Muscle of back (tissue), 13 donors: ENCODE measurements at places on chromosomes 11 and 22.

DNA sequence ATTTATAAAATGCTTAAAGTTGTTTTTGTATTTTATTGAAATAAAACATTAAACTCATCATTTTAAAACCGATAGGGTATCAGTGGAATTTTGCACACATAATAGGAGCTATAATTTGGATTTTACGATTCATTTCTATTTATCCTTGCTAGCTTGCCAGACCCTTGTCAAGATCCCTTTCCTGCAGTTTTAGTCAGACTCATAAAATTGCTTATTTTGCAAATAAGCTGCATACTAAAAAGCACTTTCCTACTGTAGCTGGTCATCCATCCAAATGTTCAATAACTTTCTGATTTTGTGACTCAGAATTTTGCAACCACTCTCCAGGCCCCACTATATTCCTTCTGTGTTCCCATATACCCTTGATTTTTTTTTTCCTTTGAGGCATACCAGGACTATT lies 239.2 kb upstream of the CTSC start:
- DNase-seq: no peak

- DNase-seq: no peak
Observed at GRCh38 chr22:36961626-36962025, 48.2 kb downstream of the CSF2RB start.

GRCh38 chr11:76793391-76794291 lies 10.5 kb downstream of the TSKU start:
- DNase-seq: no peak

DNA sequence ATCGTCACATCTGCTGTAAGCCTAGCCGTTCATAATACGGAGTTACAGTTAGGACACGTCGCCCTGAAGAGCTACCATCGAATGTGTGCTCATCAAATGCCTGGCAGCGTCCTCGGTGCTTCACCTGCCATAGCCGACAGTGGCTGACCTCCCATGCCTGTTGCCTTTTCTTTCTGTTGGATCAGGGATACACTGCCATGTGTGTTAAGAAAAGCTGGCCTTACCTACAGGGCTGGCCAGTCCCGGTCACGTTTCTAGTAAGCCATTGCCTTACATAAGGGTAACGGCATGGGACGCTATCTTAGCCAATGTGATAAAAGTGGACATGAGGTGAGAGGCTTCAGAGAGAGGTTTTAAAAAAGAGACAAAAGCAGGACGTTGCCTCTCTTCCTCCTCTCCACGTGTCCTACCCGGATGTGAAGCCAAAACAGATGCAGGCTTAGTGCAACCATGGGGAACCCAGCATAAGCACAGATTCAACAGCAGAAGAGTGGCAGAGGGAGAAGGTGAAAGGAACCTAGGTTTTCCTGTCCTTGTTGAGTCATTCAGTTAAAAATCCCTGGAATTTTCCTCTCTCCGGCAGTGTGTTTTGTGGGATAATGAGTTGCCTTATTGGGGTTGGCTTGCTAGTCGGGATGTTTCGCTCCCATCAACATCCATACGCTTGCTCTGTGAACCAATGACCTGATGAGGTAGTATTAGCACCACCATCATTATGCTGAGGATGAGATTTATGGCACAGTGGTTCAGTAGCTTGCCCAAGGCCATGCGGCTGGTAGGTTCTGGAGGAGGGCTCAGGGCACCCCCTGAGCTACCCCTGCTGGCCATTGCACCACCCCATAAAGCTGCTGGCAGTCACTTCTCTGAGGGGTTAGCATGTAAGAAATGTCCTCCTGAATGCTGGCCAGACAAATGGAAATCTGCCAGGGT lies 67.4 kb upstream of the B3GAT1 start:
- DNase-seq: no peak

DNA sequence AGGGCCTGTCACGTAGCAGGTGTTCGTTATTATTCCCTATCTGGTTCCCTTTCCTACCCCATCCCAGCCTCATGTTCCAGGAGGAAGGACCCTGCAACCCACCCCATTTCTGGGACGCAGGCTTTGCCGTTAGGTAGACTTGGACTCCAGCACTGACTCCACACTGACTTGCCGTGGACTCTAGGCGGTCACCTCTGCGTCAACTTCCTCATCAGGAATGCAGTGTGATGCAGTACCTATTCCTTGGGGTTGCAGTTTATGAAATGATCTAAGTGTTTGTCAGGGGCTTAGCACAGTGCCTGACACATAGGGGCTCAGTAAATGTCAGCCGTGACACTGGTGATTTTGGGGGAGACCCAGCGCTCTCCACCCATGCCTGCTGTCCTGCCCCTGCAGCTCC lies 16.8 kb downstream of the DGKZ start:
- no peak for DNase-seq
